ENCODE measurements at places on chromosomes 2 and 18. TPM values are rescaled to one million over a fixed set of nuclear protein-coding genes. Genes with fewer than 3 reads are reported as not detected.

The TTC32 gene
- total RNA-seq: 17.0 TPM

The DPYSL5 gene
- not detected for total RNA-seq

The HOXD8 gene
- not detected for total RNA-seq

The VIL1 gene
- not detected for total RNA-seq

The TTN gene
- 0.91 TPM for total RNA-seq

The KCNF1 gene
- not detected for total RNA-seq

The NOL4 gene
- total RNA-seq: not detected
